Left kidney (tissue), 8 donors: ENCODE measurements at places on chromosomes 2 and 18.
A peak's percentile ranks its signal among the peaks of the same experiment; 100 is the strongest.

DNA sequence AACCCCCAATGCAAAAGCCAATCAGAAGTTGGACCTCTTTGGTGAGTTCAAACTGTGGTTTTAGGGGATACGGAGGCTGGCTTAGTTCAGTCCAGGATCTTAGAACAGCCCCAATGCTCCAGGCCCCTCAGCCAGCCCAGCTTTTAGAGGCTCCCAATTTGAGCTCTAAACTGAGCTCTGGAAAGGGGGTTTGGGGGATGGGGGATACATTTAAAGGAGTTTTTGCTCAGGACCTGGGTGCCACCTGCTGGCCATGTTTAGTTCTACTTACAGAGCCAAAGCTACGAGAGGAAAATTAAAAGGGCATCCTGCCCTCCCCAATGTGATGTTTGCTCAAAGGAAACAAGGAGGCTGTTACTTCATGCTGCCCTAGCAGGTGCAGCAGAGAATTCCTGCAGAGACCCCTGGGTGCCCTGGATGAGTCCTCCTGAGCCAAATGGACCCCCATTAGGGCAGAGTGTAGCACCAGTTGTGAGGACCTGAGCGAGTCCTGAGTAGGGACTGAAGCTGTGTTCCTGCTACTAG is 15.9 kb upstream of the TMEM214 start:
- no peak for DNase-seq

- no peak for DNase-seq
Observed at GRCh38 chr2:74917702-74918619, 40.5 kb upstream of the POLE4 start.

DNA sequence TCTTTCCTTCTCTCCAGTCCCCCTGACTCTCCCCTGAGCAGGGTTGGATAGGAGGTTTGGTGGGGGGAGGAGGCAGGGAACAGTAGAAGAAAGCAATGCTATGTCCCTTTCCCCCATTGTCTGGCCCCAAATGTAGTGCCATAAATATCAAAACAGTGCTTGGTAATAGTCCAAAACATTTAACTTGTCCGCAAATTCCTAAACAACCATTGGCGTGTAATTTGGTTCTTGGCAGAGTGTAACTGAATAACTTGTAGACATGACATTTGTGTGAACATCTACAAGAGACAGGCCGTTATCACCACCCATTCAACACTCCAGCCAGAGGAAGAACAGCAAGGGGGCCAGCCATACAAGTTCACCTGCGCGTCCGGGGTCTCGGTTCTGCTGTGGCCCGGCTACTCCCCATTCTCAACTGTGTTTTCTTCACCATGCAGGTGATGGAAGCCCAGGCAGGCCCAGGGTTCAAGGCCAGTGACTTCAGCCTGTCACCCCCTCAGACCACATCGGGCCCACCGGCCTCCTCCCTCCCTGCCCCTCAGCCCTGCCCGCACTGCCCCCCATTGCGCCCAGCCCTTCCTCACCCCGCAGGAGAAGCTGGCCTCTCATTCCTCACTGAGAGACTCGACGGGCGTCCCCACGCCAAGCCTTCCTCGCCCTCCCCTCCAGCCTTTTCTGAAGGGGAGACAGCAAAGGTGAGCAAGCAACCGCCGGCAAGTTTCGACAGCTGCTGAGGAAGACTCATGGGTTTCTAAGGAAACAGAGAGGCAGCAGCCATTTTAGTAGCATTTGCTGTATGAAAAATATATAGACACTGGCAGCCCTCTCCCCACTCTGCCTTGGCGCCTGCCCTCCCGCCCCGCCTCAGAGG is 699 bp upstream of the RAPGEF4 start:
- DNase-seq: peak; percentile 21

DNA sequence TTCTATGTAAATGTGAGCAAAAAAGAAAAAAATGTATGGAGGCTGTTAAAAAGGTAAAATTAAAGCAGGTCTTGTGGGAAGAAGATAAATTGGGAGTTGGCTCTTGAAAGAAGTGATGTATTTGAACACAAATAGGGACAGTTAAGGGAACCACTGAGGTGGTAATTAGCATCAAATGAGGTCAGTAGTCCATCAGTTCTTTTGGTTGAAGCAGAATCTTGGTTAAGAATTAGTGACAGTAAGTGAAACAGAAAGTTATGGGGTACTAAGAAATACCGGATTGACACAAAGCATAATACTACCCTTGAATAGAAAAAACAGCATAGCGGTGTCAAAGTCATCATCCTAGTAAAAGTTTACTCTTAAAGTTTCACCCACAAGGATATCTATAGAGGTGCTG is 352.6 kb upstream of the VRK2 start:
- DNase-seq: no peak
